ENCODE measurements at places on chromosomes 11 and 22.

DNA sequence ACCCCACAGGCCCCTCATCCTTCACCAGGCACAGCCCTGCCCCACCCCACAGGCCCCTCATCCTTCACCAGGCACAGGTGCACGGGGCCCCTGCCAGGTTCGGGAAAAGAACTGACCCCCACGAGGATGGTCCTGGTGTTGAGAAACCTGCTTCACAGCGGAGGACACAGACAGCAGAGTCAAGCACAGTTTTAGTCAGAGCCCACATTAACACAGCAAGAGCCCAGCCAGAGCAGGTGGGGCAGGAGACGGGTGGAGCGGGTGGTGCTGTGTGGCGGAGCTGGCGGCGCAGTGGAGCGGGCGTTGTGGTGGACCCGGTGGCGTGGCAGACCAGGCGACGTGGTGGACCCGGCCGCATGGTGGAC, 1085.5 kb downstream of the BRD1 start:
- DNase-seq = no peak

- peak; percentile 85 for DNase-seq
These were observed at the start of gene TAGLN for GRCh38 chr11:117199053-117199915. Gene TAGLN (plus strand): TSS chr11:117199370. CDS start chr11:117203014, 3,644 bp downstream.

DNA sequence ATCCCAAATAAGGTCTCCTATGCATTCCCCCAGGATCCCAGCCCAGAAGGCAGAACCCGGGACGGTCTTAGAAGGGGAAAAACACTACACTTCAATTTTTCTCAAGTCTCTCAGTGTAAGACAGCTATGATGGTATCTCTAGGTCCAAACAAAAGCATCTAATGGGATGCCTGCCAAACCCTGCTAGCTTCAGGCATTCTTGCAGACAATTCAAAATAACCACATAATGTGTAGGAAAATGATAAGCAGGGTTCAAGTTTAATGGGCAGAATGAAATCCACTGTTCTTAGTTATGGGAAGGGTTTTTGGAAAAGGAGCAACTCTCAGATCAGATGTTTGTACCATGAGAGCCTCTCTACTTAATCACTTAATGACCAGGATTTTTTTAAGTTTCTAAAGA, 119.8 kb upstream of the ANO1 start:
- DNase-seq = no peak

GRCh38 chr22:20750461-20751184, 23.3 kb upstream of the SERPIND1 start:
- DNase-seq = peak; percentile 32

GRCh38 chr11:102364991-102365390, 18.0 kb downstream of the BIRC2 start:
- DNase-seq = no peak

DNA sequence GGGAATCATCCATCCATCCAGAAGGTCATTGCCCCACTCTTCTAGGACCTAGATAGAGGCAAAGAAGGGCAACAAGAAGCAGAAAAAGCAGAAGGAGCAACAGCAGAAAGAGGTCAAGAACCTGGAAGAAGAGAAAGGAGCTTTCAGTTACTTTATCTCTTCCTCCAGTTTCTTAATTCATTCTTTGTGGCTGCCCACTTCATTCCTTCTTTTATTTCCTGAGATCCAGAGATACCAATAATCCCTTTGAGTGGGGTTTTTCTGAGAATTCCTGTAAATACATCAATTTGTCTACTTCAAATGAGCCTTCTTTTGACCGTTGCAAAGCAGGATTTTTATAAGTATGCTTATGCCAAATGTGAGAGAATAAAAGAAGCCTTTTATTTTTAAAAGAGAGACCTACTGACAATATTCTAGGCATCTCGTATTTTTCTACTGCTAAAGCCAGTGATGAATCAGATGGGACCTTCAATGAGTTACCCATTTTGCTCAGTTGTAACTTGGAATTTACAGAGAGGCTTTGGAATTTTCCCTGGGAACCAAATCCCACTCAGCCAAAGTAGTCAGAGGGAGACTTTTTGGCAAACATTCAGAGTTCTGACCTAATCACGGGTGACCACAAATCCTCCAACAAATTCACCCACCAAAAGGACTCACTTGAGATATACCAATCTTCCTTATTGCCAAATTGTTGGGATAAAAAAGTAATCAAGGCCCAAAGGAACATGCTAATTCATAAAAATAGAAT, 54.9 kb downstream of the ZC3H12C start:
- DNase-seq = no peak

GRCh38 chr11:47980088-47980906, at the start of gene PTPRJ:
Gene PTPRJ (plus strand): TSS chr11:47980559. CDS start chr11:47980913, 354 bp downstream.
- no peak for DNase-seq

GRCh38 chr11:73141309-73142127, 600 bp downstream of the FCHSD2 start:
- DNase-seq = no peak

- no peak for DNase-seq
These were observed 649.9 kb upstream of the API5 start for GRCh38 chr11:42661942-42662341.

DNA sequence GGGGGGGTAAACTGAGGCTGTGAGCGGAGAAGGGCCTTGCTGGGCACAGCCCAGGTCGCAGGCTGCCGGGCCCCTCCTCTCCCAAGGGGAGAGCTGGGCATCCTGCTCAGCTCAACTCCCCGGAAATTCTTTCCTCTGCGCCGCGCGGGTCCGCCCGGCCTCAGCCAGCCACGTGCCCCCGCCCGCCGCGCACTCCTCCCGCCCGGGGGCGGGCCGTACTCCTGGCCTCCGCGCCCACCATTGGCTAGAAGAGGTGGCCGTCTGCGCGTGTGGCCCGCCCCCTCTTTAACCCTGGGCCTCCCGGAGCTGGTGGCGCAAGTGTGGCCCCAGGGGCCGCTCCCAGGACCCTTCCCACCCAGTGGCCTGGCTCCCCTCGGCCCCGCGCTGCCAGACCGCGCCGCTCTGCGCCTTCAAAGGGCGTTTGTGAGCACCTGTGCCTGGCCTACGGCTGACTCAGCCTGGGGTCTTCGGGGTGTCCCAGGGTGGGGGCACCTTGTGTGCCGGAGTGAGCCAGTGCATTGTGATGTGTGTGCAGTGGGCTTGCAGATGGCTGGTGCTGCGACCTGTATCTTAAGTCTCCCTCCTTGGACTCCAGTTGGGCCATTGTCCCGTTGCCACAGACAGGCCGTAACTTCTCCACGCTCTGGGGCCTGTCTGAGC, 2.0 kb downstream of the MRGPRF start:
- DNase-seq = peak; percentile 48

GRCh38 chr11:2998073-2998850, 6.1 kb upstream of the NAP1L4 start:
- no peak for DNase-seq

DNA sequence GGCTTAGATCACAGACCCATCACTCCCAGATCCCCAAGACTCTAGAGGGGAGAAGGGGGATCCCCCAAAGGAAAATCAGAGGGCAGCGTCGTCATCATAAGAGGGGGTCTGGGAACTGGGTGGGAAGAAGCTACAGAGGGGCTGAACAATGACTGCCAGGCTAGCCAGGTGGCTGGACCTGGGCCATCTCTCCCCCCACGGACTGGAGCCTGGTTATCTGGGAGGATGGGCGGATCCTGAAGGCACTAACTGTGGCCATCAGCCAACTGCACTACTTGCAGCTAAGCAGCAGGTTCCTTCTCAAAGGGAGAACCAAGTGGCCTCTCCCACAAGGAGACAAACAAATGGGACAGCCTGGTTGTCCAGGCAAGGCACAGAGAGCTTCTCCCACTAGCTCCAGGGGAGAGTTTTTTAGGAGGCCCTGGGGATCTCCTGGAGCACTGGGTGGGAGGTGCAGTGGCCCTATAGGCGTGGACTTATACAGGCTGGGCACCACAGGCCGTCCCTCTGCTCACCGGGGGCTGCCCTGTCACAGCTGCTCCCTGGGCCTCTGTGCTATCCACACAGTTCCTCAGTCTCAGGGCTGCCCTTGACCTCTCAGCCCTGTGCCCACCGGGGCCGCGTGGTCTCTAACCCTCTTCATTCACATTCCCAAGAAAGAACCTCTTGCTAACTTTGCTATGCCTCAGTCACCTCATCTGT, 15.4 kb downstream of the P2RY6 start:
- DNase-seq = no peak

- no peak for DNase-seq
These were observed 24.4 kb upstream of the PAMR1 start for GRCh38 chr11:35549787-35550186.

- no peak for DNase-seq
These were observed 11.4 kb downstream of the EMID1 start for GRCh38 chr22:29216873-29217666.

GRCh38 chr22:20064140-20064480, 15.9 kb upstream of the DGCR8 start:
- DNase-seq = no peak

DNA sequence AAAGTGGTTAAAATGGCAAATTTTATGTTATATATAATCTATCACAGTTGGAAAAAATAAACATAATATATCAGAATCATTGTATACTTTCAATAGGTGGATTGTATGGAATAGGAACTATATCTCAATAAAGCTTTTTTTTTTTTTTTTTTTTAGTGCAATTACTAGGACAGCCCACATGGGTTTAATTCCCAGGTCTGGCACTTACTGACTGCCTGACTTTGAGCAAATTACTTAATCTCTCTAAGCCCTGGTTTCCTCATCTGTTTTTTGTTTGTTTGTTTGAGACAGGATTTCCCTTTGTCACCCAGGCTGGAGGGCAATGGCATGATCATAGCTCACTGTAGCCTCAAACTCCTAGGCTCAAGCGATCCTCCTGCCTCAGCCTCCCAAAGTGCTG, 26.1 kb upstream of the BAIAP2L2 start:
- DNase-seq = no peak

GRCh38 chr11:47573321-47573720, 5.4 kb downstream of the KBTBD4 start:
- DNase-seq = no peak

DNA sequence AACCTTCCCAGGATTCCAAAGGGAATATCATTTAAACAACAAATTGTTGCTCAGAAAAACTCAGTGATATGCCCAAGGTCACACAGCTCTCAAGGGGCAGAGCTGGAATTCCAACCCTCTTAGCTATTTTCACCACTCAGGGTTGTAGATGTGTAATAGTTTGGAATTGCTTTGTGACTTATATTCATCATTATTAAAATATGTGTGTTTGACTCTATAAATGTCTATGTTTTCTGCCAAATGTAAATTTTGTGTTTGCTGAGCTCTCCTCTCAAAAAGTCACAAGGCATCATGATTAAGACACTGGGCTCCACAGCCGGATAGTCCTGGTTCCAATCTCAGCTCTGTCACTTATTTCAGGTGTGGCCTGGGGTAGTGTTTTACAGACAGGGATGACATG, 407.3 kb downstream of the TMEM135 start:
- DNase-seq = no peak

- DNase-seq = no peak
These were observed 31.1 kb upstream of the MN1 start for GRCh38 chr22:27832606-27833005.

- DNase-seq = no peak
These were observed 100.1 kb downstream of the RDX start for GRCh38 chr11:110196241-110196754.

DNA sequence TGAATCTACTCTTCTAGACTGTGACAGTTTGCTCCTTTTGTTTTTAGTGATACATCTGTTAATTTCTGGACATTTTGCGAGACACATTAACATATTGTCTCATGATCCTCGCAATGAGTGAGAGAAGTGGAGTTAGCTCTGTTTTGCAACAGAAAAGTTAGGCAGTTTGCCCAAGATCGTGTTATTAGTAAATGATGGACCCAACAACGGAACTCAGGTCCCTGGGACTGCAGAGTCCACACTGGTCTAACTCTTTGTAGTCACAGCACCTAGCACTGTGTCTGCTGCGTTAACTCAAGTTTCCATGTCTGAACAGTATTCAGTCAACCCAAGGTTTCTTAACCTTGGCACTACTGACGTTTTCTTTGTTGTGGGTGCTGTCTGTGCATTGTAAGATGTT, 3.2 kb downstream of the DEPDC7 start:
- no peak for DNase-seq

- no peak for DNase-seq
These were observed 256.0 kb upstream of the SESN3 start for GRCh38 chr11:95486979-95487378.

DNA sequence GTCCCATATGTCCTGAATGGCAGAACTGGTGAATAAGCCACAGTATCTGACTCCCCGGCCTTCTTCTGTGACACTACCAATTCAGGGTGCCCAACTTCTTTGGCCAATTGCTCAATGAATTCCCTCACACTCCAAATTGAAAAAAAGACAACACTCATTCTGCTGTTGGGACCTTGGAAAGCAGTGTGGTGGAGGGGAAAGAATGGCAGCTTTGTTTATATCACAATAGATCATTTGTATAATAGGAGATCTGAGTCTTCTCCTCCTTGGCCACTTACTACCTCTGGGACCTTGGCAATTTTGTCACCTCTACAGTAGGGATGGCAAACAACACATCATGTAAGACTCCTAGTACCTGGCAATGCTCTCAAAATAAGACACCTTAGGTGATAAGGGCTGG, 64.6 kb downstream of the OPCML start:
- no peak for DNase-seq

- no peak for DNase-seq
These were observed 5.5 kb downstream of the FAM111B start for GRCh38 chr11:59112494-59112893.

DNA sequence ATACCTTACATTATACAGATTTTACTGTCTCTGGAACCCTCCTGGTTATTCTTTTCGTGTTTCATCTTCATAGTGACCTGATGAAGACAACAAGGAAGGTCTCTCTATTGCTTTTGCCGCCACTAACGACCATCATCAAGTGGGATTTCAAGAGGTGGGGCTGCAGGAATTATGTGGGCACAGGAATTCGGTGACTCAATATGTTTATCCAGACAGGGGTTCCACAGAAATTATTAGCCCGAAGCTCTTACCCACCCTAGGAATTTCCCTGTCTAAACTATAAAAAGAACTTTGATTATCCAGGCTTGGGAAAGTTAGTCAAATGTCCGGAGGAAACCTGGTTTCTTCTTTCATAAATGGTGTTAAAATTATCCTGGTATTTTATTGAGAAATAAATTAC, 566.8 kb upstream of the TENM4 start:
- DNase-seq = no peak

All from thoracic aorta (tissue), 2 donors.